ENCODE measurements at places on chromosomes 16 and 17.

- DNase-seq = no peak
These were observed at the start of gene STAT5B for GRCh38 chr17:42276359-42276608. TSS of gene STAT5B (minus strand) at chr17:42276391. CDS start at chr17:42232127, 44,264 bp downstream.

DNA sequence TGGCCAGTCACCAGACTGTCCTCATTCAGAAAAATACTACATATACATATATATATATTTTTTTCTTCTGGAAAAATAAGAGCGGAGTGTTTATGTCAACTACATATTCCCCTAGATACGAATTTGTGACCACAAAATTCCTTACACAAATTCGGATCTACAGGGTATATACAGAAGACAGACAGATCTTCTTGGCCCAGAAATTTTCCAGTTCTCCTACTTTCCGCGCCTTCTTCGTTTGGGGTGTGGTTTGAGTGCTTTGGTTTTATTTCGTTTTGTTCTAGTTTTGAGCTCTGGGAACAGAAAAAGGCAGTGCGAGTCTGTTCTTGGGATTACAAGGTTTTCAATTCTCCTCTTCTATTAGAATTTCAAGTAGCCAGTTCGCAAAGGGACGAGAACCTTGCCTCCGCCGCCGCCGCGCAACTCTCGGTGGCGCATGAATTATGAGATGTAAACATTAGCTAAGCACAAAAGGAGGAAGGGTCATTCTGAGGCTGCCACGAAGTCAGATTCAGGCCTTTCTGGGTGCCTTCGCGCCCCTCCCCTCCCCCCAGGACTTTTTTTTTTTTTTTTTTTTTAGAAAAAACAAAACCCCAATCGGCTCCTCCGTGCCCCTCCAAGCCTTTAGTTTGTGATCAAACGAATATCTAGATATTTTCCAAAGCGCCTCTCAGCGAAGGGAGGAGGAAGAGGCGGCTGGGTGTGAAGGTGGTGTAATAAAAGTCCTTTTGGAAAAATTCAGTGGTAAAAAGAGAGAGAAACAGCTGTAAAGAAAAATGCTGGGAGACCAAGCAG is 1.8 kb upstream of the HOXB4 start:
- DNase-seq = no peak

DNA sequence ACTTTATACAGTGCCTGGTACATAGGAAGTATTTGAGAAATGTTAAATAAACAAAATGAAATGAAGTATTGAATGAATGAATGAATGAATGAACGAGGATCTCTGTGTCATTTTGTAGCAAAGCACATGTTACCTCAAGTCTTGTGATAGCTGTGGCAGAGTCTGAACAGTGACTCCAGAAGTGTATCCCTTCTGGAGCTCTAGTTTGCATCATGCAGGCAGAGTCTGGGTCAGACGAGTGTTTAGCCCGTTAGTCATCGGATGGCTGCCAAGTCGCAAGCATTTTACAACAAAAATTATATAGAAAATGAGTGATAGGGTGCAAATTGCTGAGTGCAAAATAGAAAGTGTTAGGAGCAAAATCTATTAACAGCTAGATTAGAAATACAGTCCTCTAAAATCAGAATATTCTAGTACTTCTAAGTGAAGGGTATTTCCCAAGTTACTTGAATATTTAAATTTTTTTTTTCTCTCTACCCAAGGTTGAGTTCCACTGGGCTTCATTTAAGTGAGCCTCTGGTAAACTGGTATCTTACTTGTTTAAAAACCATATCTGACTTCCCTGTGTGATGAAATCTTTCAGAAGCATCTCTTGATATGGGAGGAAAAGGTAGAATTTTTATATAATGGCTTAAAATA is 113.3 kb downstream of the FTO start:
- no peak for DNase-seq

DNA sequence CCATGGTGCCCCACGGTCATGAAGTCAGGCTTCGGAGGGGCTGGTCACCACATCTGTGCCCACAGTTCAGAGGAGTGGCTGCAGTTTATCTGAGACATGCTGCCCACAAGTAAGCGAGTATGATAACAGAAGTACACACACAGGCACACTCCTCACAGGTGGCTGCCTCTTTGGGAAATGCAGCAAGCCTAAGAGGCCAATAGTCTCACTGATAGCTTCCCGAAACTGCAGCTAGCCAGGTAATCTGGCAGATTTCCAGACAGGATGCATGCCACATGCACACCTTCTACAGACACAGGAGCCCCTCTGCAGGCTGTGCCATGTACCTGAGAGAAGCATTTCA is 12.6 kb upstream of the GFOD2 start:
- DNase-seq = no peak
